MG63 (cell line): ENCODE measurements at places on chromosomes 2 and 18. TPM values are rescaled to one million over a fixed set of nuclear protein-coding genes. Genes with fewer than 3 reads are reported as not detected.

Gene CRIM1
- 61.0 and 102 TPM in 2 replicates for total RNA-seq

- DNase-seq = no peak
These were observed 660.7 kb downstream of the DSC3 start for GRCh38 chr18:30381826-30382225.

- no peak for DNase-seq
These were observed 6.4 kb downstream of the NDUFV2 start for GRCh38 chr18:9108911-9109310.

- peak; percentile 59 for DNase-seq
These were observed 96.1 kb downstream of the PID1 start for GRCh38 chr2:229174794-229175496.

- no peak for DNase-seq
These were observed 295.1 kb upstream of the KYNU start for GRCh38 chr2:142582317-142582716.

Gene HYCC2
- total RNA-seq = 0.62 and 0.86 TPM in 2 replicates

DNA sequence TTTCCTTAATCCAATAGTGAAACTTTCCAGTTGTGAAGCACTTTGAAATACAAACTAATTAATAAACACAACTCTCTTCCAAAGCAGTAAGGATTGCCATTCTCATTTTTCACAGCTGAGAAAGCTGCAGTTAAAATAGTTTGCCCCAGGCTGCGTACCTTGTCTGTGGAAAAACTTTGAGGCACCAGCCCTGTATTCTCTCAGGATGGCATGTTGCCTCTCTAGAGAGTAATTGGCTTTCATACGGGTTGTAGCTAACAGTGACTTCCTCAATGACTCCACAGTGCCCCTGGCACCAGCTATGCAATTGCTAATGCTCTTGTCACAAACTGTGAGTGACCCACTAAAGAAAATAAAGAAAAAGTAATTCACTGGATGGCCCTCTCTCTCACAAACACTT is 345.7 kb downstream of the MTX2 start:
- no peak for DNase-seq

GRCh38 chr18:72651033-72651432 is 106.9 kb upstream of the CBLN2 start:
- DNase-seq = no peak

GRCh38 chr2:120423167-120423943 is 77.4 kb downstream of the INHBB start:
- no peak for DNase-seq

- no peak for DNase-seq
These were observed 274.3 kb upstream of the TRIB2 start for GRCh38 chr2:12442476-12442847.

GRCh38 chr2:154537843-154538450 is 160.5 kb upstream of the KCNJ3 start:
- DNase-seq = no peak

Gene RPRM
- total RNA-seq = not detected in 2 replicates

Gene C2orf15
- not detected in 2 replicates for total RNA-seq

GRCh38 chr18:54783139-54783538 is 45.1 kb upstream of the RAB27B start:
- no peak for DNase-seq

Gene ASB18
- not detected in 2 replicates for total RNA-seq

Gene HAAO
- not detected in 2 replicates for total RNA-seq

DNA sequence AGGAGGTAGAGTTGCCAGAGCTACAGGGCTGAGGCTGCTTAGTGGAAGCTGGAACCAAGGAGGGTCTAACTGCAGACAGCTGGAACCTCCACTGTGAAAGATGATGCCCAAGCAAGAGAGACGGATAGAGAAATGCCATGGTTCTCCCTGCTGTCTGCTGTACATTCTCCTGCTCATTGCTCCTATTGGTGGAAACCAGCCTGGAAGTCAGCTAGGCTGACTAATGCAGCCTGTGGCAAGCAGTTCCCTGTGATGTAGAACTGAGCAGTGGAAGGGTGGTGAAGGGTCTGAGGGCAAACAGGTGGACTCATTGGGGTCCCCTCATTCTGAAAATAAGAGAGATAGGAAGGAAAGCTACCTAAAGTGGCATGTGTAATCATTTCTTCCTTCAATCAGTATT is 563.6 kb downstream of the SLC4A3 start:
- no peak for DNase-seq

GRCh38 chr18:79626905-79627749 is 52.5 kb upstream of the CTDP1 start:
- DNase-seq = no peak

Gene IL1A
- total RNA-seq = 2.1 TPM in 1 of 2 replicates, not detected in the other

Gene SLC16A14
- total RNA-seq = 1.6 and 2.1 TPM in 2 replicates

DNA sequence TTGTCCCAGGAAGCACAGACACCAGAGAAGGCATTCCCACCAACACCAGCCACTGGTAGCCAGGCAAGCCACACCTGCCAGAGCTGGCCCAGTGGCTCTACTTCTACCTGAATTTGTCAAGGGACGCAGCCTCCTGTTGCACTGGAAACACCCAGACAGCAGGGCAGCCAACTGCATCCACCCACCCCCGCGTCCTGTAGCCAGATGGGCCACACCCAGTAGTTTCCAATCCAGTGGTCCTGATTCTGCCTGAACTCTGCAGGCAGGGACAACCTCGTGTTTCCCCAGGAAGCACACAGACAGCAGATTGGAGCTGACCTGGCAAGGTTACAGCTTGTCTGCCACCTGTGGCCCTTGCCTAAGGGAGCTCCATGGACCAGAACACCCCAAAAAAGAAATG is 18.2 kb downstream of the PFN4 start:
- no peak for DNase-seq

DNA sequence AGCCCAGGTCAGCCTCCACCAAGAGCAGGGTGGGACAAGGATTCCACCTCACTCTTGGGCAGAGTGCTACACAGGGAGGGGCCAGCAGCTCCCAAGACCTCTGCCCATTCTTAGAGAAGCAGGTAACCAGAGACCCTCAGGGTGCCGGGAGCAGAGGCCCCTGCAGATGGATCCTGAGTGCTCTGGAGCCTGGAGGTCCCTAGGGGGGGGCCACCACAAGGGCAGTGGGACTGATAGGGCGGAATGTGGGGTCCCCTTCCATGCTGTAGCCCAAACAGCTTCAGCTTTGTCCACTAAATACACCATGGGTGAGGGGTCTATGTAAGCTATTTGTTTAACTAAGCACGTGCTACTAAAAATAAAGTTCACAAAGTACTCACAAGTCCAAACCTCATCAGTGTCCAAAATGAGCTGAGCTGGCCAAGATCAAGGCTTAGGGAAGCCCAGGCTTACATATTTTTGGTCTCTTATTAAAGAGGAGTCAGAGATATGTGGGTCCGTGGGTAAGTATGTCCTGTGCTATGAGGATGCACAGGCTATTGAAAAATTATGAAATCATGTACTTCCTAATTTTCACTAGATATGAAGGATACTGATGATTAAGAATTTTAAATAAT is 21.5 kb upstream of the GPC1 start:
- DNase-seq = no peak

DNA sequence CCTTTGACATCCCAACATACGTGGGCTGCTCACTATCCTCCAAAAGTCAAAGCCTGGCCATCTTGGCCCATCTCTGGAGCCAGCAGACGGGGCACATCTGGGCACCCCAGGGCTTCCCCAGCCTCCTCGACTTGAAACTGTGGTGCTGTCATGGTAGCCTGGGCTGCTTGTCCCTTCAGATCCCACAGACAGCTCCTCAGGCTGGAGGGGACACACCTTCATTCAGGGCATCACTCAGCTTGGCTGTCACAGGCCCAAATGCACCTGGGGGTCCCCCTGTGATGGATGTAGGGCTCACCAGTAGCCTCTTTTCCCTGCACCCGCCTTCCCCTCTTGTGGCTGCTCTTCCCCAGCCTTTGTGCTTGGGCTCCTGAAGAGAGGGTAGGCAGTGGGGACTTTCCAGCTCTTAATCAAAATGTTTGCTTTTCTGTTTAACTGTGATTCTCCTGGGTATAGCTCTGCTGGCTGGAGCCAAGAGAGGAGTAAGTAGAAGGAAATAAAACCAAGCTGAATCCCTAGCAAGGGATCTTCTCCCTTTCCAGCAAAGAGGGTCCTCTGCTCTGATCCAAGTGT is 92.3 kb downstream of the GYPC start:
- no peak for DNase-seq

- DNase-seq = no peak
These were observed 250.9 kb downstream of the PTH2R start for GRCh38 chr2:208657468-208657867.
